CD4-positive, alpha-beta T cell (primary cell): ENCODE measurements at places on chromosomes 5 and 9.

DNA sequence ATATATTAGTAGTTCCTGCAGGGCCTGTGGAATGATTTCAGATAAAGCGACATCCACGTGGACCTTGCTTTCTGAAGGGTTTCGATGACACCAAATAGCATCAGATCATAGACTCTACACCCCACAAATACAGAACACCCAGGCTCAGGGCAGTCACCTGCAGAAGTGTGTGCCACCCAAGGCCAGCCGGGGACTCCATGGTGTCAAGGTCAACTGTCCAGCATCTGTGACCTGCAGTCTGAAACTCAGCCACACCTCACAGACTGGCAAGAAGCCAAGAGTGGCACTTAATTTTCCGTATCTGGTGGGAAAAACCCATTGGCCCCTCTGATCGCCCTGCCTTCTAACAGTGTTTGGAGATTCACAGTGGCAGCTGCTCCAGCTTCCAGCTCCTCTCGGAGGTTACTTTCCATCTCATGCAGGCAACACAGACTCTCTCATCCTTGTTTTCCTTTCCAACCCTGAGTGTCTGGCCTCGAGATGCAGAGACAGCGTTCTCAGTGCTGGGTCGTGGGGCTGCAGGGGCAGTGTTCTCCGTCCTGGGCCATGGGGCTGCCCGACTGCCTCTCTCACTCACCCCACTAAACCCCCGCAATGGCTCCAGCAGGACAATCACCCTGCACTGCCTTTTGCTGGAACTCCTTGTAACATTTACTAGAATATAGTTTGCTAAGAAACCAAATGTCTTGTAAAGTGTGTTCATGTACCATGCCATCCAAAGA is 221.9 kb downstream of the IRX2 start:
- no peak for DNase-seq

DNA sequence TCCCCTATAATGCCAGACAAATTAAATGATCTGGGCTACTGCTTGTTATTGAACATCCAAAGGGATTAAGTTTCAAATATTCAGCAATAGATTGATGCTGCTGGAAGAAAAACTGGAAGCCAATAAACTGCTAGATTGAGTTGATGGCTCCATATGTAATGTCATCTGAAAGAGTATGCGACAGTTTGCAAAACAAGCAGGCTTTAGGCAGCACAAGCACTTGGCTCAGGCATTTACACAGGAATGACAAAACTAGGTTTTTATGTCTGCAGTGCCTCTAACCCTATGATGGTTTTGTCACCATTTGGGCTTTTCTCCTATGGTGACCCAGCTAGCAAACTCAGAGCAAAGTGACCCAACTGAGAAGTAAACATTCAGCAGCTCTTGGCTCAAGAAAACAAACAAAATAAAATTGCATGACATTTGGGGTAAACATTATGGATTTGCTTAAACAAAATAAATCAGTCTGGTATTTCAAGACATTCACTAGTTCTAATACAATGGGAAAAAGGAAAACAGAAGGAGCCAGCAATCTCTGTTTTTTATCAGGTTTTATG is 978.5 kb downstream of the DTWD2 start:
- DNase-seq: no peak

DNA sequence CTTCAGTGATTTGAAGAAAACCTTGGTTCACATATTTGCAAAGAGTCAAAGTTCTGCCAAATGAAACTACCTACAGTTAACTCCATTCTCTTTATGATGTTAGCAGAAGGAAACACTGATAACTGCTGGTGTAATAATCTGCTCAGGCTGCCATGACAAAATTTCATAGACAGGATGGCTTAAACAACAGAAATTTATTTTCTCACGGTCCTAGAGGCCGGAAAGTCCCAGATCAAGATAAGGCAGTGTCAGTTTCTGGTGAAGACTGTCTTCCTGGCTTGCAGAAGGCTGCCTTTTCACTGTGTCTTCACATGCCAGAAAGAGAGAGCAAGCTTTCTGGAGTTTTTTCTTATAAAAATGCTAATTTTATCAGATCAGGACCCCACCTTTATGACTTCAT is 102.4 kb upstream of the PARP8 start:
- DNase-seq: peak; percentile 65

- DNase-seq: no peak
These were observed 524.8 kb downstream of the RAB3C start for GRCh38 chr5:59107692-59108091.

DNA sequence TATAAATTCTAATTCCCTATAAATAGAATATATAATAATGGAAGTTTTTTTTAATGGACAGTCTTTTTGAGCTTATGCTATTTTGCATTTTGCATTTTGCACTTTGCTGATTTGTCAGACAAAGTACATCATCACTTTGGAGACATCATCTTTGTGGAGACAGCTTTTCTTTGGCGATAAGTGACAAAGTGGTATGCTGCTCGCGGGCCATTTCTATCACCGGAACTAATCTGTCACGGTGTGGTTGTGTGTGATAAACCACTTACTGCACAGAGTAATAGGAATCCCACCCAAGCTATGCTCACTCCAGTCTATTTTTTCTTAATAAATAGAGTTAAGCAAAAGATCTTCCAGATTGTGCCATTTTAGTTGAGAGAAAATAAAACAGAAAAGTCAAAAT is 133.1 kb downstream of the MACIR start:
- no peak for DNase-seq

DNA sequence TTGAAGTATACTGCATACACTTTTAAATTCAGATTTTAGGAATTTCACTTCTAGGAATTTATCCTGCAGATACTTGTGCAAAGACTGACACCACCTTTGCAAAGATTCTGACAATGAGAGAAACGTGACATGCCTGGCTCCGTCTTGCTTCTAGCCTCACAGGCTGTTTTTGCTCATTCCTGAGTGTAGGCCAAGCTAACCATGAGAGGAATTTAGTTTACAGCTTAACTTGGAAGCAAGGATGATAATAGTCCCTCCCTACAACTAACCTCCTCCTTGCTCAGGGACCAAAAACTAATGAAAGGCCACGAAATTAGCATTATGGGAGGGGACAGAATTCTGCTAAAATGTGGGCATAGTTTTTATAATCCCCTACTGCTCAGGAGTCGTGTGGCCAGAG is 31.1 kb downstream of the C5orf22 start:
- DNase-seq: no peak

DNA sequence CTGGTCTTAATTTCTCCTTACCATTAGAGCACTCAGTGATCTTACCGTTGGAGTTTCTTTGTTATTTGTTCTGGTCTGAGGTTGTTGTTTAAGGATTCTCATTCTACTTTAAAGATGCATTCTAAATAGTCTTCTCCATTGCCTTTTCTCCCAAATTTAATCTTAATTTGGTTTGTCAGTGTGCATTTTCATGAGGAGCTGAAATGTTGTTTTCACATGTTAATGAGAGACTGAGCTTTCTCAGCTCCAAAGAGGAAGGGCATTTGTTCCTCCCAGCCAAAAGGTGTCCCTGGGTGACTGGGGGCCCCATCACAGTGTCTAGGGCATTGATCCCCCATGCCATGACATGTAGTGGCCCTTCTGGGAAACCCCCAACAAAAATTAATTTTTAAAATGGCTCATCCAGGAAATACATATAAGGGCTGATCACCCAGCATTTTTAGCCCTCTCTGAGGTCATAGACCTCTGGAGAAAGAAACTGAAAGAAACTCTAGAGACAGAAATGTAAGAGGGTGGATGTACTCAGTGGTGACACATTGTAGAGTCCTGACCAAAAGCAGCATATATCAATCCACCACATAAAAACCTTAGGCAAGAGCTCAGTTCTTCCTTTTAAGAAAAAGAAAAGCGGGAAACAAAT is 240.4 kb upstream of the RAI14 start:
- no peak for DNase-seq

GRCh38 chr9:129221979-129222635 is 44.0 kb upstream of the IER5L start:
- DNase-seq: no peak

DNA sequence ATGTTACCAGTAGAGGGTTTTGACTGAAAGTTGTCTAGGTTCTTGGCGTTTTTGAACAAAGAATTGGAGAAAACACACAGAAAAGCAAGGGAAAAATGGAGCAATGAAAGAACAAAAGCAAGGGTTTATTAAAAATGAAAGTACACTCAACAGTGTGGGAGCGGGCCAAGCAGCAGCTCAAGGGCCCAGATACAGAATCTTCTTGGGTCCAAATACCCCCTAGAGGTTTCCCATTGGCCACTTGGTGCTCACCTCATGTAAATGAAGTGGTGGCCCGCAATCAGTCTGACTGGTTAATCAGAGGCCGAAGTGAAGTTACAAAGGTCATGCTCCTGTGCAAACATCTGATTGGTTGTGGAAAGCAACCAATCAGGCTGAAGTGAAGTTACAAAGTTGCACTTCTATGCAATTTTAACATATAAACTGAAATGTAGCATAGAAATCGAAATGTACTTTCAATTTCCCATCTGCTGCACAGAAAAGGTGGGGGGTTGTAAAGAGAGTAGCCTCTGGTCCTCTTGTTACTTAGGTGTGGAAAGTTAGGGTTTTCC is 1.9 kb upstream of the GM2A start:
- peak; percentile 8 for DNase-seq

- DNase-seq: no peak
These were observed 17.5 kb upstream of the JAK2 start for GRCh38 chr9:4967523-4967922.

DNA sequence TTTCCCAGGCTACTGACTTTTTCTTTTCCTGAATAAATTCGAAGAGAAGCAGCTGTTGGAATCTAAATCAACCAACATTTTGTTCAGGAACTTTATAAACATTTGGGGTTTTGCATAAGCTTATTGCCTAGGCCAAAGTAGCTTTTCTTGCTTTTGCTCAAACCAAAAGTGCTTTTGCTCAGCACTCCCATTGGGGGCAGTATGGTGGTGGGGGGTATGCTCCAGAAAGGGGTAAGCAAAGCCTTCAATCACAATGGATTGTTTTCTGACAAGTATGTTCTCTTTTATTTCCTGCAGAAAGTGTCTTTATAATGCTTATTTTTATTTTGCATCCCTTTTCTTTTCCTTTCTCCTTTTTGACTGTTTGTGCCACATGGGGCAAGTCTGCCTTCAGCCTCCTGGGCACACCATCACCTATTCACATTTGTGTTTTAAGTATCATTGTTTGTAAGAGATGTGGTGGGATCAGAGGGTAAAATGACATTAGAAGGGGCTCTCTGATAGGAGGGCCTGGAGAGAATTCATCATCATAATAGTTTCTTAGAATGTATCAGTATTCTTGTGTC is 86.0 kb downstream of the PRDM6 start:
- DNase-seq: no peak

- DNase-seq: no peak
These were observed 7.1 kb upstream of the OCLN start for GRCh38 chr5:69485471-69485870.

DNA sequence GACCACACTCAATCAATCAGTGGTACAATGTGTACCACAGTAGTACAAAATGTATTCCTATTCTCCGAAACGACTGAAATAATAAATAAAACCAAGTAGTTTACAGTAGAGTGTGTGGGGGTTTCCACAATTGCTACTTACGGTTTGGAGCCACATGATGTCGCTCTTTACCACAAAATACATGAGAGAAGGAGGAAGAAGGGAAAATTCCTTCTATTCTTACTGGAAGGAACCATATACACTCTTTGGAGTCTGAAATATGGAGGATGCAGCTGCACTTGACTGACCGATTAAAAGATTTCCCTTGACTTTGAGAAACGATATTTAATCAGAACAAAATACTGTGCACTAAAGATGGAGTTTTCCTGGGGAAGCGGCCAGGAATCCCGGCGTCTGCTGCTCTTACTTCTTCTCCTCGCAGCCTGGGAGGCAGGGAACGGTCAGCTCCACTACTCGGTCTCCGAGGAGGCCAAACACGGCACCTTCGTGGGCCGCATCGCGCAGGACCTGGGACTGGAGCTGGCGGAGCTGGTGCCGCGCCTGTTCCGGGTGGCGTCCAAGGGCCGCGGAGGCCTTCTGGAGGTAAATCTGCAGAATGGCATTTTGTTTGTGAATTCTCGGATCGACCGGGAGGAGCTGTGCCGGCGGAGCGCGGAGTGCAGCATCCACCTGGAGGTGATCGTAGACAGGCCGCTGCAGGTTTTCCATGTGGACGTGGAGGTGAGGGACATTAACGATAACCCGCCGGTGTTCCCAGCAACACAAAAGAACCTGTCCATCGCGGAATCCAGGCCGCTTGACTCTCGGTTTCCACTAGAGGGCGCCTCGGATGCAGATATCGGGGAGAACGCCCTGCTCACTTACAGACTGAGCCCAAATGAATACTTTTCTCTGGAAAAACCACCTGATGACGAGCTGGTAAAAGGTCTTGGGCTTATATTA is at the start of gene PCDHA4:
TSS of gene PCDHA4 (plus strand) at position 235 of the 942 bp plus-strand sequence.
- no peak for DNase-seq

DNA sequence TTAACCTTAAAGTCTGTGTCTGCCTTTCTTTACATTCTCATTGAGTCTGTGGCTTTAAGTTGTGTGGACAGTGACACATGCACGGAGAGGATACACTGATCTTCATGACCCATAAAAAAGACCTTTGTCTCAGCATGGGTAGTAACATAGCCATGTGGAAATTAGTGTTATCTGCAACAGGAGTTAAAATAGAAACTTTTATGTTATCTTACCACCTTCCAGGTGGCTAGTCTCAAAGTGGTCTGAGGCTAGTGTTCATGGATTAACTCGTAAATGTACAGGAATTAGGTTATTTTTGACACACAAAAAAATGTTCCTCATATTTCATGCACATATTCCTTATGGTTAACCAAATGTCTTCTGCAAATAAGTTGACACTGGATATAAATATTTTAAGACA is 607.0 kb downstream of the ISL1 start:
- no peak for DNase-seq

- no peak for DNase-seq
These were observed 205.3 kb upstream of the WWC1 start for GRCh38 chr5:168086104-168086610.

- no peak for DNase-seq
These were observed 115.0 kb upstream of the ADRA1B start for GRCh38 chr5:159801303-159801702.

DNA sequence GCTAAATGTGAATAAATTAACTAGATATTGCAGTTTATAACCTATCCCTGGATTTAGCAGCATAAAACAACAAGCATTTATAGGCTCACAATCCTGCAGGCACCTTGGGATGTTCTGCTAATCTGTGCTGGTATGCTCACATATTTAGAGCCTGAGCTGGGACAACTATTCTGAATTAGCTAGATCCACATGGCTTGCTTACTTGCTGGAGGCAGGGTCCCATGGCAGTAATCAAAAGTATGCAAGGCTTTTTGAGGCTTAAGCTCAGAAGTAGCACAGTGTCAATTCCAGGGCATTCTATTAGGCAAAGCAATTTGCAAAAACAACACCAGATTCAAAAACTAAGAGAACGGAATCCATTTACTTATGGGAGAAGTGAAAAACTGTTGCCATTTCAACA is 745.0 kb upstream of the ACO1 start:
- no peak for DNase-seq

- no peak for DNase-seq
These were observed 21.5 kb upstream of the PLEKHG4B start for GRCh38 chr5:70440-70839.

- DNase-seq: no peak
These were observed 74.5 kb downstream of the PTCD2 start for GRCh38 chr5:72394688-72395087.

DNA sequence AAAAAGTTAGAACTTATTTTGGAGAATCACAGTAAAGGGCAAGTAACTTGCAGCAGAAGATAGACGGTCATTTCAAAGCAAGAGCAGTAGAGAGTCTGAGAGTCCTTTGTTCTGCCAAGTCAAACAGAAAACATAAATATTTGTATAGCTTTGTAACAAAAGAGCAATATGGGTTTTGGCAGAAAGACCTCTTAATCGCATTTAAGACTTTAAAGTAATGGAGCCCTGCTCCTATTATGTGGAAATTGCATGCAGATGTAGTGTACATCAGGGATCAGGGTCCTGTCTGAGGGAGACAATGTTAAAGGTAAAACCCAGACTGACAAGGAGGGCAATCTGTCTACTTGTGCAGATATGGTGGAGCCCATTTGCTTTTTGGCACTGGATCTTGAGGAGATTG is 87.2 kb downstream of the PGM5 start:
- DNase-seq: no peak
